ENCODE measurements at places on chromosomes 5 and 9.
A peak's percentile ranks its signal among the peaks of the same experiment; 100 is the strongest.

DNA sequence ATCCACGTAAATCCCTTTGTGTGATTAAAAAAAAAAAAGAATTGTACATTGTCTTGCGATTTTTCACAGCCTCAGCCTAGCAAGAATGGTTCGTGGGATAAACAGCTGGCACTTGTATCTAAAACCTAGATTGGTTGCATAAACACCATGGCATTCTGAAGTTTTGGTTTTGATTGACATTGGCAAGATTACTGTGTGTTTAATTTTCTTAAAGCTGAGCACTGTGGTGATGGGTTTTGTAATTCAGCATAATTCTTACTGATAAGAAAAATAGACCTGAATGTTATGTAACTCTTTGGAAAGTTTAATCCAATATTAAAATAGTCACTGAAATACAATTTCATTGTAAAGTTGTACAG is 23.4 kb upstream of the ANKRD18A start:
- DNase-seq = no peak

DNA sequence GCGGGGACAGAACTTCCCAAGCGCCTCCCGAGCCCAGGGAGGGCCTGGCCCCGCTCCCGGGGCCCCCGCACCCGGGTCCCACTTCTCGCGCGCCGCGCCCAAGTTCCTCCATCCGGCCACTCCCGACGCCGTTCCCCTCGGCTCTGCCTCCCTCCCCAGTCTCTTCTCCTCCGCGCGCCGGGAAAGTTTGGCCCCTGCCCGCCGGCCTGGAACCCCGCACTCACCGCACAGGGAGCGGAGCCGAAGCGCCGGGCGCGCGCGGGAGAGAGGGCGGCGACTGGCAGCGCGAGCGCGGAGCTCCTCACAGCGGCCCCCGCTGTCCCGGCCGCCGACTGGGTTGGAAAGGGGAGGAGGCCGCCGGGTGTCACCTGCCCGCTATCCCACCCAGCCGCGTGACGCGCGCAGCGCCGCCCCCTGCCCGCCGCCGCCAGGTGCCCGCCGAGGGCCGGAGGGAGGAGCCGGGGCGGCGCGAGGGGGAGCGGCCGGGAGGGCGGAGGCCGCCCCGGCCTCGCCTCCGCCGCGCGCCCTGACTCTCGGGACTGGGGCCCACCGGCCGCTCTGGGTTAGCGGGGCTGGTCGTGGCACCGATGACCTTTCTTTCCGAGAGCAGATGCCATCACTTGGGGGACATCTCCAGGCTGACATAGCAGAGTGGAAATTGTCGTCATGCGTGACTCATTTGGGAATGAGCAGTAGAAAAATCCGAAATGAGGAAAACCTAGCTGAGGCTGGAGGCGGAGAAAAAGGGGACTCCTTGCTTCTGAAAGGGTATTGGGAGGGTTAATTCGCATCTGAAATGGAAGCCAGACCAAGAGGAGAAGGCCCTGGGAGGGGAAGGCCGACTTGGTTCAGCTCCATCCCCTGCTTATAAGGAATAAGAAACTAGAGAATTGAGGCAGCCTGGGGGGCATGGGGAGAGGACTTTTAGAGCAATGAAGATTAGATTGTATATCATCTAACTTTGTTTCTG is at the start of gene ELOVL7:
Gene ELOVL7, minus strand, starts transcription at position 334 of the 970 bp plus-strand sequence. CDS start 56,872 bp downstream, outside the sequence.
- DNase-seq = peak; percentile 5

DNA sequence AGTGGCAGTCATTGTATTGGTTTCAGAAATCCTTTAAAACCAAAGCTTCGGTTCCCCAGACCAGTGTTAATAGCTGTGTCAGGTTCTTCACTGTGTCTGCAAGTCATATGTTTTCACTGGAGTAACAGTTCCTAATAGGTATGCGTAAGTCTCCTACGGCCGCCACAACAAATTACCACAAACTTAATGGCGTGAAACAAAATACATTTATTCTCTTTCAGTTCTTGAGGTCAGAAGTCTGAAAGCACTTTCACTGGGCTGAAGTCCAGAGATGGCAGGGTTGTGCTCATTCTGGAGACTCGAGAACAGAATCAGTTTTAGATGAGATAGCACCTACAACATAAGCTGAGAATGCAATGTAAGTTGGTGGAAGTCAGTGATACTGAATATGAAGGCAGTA is 556.2 kb downstream of the TLE4 start:
- DNase-seq = no peak

DNA sequence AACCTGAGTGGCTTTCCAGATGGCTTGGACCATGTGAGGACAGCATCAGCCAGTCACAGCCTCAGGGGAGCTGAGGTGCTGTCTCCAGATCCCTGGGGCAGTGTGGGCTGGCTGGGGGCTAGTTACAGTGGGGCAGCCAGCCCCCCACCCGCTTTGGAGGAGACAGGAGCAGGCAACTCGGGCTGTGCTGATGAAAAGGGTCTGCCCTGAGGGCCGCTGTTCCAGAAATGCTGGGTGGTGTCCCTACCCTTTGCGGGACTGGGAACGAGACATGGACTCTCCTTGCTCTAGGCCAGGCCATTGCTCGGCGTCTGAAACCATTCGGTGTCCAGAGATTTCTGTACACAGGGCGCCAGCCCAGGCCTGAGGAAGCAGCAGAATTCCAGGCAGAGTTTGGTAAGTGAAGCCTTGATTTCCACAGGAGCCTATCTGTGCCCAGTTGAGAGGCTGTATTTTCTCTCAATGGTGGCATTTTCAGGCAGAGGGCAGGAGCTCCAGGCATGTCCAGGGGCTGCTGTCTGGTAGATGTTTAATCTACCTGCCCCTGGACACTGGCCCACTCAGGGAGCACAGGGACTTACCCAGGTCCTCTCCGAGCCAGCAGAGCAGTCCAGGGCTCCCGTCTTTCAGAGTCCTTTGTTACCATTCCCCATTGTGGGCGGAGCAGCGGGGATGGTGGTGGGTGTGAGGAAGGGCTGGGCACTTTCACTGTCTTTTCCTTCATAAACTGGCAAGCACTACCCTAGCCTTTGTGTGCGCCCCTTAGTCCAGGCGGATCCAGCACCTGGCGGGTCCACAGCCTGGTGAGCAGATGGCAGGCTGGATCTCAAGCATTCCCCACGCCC is 7.2 kb downstream of the GRHPR start:
- DNase-seq = no peak

DNA sequence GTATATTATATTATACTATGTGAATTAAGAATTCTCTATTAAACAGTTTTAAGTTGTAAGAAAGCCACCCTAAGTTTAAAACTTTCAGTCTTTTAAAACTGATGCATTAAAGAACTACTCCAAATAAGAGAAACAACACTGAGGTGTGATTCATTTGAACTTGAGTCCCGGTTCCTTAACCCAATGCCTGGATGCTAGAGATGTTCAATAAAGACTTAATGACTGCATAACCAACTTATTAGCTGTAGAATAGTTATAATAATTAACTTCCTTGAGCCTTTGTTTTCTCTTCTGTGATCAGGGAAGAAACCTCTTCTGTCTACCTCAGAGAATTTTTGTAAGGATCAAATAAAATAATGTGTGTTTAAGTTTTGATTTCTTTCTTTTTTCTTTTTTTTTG is 45.3 kb upstream of the DENND4C start:
- DNase-seq = no peak

DNA sequence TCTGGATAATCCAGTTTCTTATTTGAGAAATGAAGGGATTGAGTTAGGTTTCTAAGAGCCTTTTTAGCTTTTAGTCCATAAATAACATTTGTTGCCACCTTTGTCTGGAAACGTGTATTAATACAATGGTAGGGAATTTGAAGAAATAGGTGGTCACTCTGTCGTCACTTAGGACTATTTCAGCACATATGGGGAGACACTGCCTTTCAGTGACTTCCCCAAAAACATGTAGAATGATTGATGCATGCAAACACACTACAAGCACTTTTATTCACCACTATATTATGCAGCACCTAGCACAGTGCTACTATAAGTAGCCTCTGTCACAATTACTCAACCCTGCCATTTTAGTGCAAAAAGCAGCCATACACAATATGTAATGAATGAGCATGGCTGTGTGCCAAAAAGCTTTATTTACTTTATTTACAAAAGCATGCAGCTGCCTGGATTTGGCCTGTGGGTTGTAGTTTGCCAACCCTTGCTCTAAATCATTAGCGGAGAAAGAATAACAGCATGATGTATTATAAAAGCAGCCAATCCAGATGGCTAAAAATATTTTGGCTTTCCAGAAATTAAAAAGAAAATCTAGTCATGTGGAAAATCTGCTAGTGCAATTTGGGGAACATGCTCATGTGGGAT is 154.2 kb upstream of the HMHB1 start:
- no peak for DNase-seq

- DNase-seq = no peak
Measured at GRCh38 chr5:82160948-82161347, 117.2 kb downstream of the RPS23 start.

GRCh38 chr5:109479260-109479860 is 69.6 kb upstream of the PJA2 start:
- DNase-seq = no peak

- DNase-seq = no peak
Measured at GRCh38 chr5:178467205-178467567, 123.0 kb downstream of the COL23A1 start.

GRCh38 chr9:74498621-74499095 is 1.5 kb downstream of the RORB start:
- DNase-seq = no peak

- DNase-seq = no peak
Measured at GRCh38 chr9:91411096-91411771, 12.4 kb downstream of the NFIL3 start.

GRCh38 chr5:32023816-32024215 is 150.3 kb downstream of the GOLPH3 start:
- no peak for DNase-seq

DNA sequence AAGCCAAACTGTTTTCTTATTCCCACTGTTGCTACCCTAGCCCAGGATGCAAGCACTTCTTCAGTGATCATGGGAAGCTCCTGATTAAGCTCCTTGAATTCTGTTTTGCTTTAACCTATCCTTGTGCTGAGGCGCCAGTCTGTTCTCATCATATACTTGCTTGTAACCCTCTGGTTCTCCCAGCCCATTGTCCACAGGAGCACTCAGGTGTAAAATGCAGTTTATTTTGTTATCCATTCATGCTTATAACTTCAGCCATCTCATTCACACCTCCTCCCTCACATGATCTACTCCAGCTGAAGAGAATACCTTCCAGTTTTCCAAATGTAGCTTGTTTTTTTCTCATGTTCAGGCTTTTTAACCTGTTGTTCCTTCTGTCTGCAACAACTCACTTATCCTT is 402.1 kb upstream of the BRINP1 start:
- DNase-seq = no peak

DNA sequence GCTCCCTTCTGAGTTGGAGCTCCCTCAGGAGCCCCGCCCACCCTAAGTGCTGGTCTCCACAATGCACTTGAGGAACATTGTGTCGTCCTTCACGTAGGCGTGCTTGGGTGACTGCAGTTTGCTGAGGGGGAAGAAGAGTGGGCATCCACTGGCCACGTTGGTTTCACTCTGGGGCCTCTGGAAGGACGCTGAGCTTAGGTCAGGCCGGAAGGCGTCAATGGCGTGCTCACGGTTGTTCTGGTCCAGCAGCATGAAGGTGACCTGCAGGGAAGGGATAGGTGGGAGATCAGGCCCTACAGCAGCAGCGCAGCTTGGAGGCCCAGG is 21.7 kb downstream of the TRAF1 start:
- DNase-seq = no peak

DNA sequence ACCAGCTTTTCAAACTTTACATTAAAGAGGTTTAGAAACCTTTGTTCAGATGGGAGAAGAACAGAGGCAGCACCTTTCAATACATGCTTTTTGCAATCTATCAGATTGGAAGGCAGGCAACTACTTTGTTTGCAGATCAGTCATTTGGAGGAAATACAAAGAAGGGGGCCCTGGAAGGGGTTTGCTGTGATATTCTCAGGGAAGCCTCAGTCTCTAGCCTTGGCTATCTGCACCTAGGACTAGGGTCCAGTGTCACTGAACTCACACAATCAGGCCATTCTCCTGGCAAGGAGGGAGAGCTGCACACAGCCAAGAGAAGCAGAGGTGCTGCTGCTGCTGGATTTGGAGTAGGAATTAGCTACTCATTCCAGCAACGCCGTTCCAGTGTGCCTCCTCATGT is 79.5 kb downstream of the CRB2 start:
- DNase-seq = no peak

DNA sequence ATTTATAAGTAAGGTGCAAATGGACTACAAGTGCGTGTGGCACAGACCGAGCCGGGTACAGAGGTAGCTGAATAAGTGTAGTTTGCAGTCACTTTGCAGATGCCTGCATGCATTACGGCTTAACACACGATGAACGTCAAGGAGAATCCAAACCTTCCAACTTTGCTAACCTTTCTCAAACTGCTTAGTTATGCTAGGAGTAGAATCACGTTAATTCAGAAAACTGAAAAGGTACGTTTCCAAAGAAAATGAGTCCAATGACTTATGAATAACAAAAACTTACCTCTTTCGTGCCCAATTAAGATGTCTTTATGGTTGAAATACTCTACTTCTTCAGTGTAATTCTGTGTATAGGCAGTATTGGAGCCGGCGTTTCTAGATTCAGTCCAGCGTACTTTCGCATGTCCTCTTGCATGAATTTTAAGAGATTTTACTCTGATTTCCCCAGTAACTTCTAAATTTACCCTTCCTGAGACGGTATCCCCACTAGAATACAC is 539 bp downstream of the ARRDC3 start:
- DNase-seq = peak; percentile 16

- DNase-seq = no peak
Measured at GRCh38 chr5:174614500-174615135, 109.8 kb upstream of the MSX2 start.

- DNase-seq = no peak
Measured at GRCh38 chr5:32057187-32058096, 116.7 kb downstream of the GOLPH3 start.

GRCh38 chr5:136309376-136309775 is 56.0 kb downstream of the TRPC7 start:
- DNase-seq = no peak

Data from activated CD4-positive, alpha-beta T cell treated with anti-CD3 and anti-CD28 coated beads, Interleukin-2, amount 50 U/mL, for 1 hour (primary cell).